ENCODE measurements at places on chromosomes 7 and 10. TPM values are rescaled to one million over a fixed set of nuclear protein-coding genes. Genes with fewer than 3 reads are reported as not detected.

GRCh38 chr10:98417973-98418664 is 3.1 kb upstream of the PYROXD2 start:
- DNase-seq = no peak

DNA sequence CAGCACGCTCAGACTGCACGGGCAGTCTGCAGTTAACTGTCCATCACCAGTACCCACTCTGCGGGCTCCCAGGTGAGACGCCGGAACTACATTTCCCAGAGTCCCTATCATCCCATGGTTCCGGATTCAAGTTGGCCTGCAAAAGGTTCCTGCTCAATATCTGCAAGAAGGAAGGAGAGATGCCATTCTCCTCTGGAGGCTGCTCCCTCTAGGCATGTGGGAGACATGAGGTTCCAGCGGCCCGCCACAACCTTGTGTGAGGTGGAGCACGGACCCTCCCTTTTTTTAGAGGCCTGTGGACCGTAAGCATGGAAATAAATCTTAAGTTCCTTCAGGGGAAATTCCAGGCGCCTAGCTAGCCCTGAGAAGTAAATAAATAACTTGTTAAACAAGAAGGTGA is 29.7 kb downstream of the NUP42 start:
- DNase-seq = no peak

GRCh38 chr7:158926348-158926747 is 70.0 kb downstream of the DYNC2I1 start:
- no peak for DNase-seq

TMEM229A gene
- total RNA-seq = 0.34 TPM

SLC12A9 gene
- 28.5 TPM for total RNA-seq

GRCh38 chr7:82156893-82157292 is 286.7 kb downstream of the CACNA2D1 start:
- DNase-seq = no peak

- DNase-seq = peak; percentile 54
These were observed 61.2 kb upstream of the LRRN3 start for GRCh38 chr7:111029574-111030251.

GRCh38 chr7:76409537-76409936 is at the start of gene SSC4D:
SSC4D (minus strand) TSS chr7:76409697; CDS start chr7:76404439, 5,258 bp downstream.
- DNase-seq = peak; percentile 21

- no peak for DNase-seq
These were observed 105.2 kb upstream of the NEBL start for GRCh38 chr10:21002091-21002878.

TDRD1 gene
- total RNA-seq = 0.37 TPM
